ENCODE measurements at places on chromosomes 6 and 20.

- DNase-seq = no peak
These were observed 109.3 kb upstream of the EYA4 start for GRCh38 chr6:133131621-133132465.

GRCh38 chr6:76681781-76682180 lies 609.3 kb upstream of the IMPG1 start:
- no peak for DNase-seq

DNA sequence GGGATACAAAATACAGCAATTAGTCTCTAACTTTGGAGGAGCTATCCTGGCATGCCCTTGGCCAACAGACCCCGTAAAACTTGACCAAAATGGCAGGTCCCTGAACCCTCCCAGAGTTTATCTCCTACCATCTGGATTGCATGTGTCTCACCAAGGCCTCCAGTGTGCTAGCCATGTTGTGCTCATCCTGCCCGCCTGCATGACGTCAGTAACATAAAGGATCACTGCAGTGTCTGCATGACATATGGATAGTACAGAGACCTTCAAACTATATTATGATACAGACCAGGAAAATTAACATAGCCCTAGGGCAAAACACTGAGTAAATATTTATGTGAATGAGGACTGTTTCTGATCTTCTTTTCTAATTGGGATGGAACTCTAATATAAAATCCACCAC lies 25.3 kb downstream of the CPXM1 start:
- no peak for DNase-seq

DNA sequence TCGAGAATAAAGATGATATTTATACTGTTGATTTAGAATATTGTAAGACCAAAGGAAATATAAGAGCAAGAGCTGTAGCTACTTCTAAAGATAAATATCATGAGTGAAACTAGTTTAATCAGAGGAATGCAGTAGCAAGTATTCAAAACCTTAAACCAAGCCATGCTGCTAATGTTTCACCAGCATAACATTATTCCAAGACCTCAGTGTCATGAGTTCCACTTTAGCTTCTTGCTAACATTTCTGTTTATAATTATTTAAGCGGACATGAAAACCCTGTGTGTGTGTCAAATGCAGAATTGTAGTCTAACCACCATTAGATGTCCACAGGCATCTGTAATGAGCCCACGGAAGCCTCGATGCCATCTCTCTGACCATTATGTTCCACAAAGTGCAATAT lies 752.6 kb upstream of the MARCKS start:
- no peak for DNase-seq

- no peak for DNase-seq
These were observed 106.3 kb upstream of the ZNF217 start for GRCh38 chr20:53699906-53700305.
